IMR-90 (cell line): ENCODE measurements at places on chromosomes 3 and 15. TPM values are rescaled to one million over a fixed set of nuclear protein-coding genes. Genes with fewer than 3 reads are reported as not detected.

The USP13 gene
- total RNA-seq = 16.1 and 18.1 TPM in 2 replicates

The FRMD4B gene
- total RNA-seq = 0.28 and 0.36 TPM in 2 replicates

- peaks cover 7% of the 10 kb centered on the region for H3K27me3 ChIP-seq
- H3K36me3 ChIP-seq = no peaks in the 10 kb centered on the region
- DNase-seq = no peak
These were observed 16.6 kb upstream of the KY start for GRCh38 chr3:134667406-134667805.

DNA sequence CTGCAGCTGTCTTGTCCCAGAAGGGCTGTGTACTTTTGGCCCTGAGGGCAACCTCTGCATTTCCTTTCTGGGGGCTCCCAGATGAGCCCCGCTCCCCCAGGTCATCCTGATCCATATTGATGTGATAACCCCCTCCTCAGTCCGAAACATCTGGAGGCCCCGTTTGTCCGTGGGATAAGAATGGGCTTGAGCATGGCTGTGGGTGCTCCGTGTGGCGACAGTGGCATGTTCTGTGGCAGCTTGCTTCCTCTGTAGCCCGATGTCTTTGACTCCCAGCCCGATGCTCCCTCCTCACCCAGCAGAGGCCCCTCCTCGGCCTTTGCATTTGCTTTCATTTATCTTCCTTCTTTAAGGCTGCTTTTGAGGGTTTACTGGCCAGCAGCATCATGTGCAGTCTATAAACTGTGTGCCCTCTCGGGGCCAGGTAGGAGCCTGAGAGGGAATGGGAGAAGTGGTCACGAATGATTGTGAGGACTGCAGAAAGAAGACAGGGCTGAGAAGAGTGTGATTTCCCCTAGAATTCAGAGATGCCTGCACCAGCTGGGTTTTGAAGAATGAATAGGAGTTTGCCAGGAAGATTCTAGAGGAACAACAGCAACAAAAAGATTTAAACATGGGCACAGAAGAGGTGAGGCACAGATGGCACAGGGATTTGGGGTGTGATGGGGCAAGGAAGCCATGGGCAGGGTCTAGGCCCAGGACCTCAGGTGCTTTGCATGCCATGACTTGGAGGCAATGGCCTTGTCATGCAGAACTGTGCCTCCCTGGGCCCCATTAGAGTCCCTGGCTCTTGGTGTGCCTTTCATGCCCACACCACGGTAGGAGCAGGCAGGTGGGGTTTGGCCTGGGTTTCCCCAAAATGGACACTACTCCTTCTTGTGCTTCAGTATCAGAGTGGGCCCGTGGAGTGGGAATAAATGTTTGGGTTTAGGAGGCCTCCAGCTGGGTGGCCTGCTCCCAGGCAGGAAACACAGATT, 34.2 kb downstream of the APBA2 start:
- no peak for DNase-seq
- H3K4me3 ChIP-seq = no peak overlapping the region
- H3K27ac ChIP-seq = no peak overlapping the region
- H3K27me3 ChIP-seq = no peaks in the 10 kb centered on the region

GRCh38 chr3:48756640-48757039, 39.6 kb upstream of the IP6K2 start:
- no peak for DNase-seq
- no peak overlapping the region for H3K27ac ChIP-seq
- H3K4me1 ChIP-seq = no peaks in the 10 kb centered on the region
- no peak overlapping the region for H3K4me3 ChIP-seq

DNA sequence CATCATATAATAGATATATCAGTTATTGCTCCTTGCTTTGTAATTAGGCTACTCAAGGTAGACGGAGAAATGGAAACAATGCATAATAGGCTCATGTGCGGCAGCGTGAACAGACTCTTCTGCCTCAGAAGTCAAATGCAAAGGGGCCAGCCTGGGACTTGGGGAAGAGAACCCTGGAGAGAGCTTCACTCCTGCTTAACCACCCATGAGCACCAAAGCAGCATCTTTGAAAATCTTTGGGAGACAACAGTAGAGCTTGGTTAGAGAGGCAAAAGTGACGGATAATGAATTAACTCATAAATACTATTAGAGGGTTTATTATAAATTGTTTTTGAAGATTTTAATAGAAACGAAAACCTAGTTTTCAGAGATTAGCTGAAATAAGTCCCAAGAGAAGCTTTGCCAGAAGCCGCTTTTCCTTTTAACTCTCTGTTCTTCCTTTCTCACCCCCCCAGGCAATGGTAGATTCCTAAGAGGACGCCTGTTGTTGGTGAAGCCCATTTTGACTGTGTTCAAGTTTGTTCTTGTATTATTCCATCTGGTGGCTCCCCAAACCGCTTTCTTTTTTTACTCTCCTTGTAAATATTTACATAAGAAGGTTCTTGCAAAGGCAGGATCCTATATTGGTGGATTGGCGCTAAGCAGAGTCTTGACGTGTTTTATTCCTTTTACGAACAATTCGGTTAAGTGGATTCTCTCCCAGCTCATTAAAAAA, 196.0 kb upstream of the TPRG1 start:
- peak; percentile 9 for DNase-seq
- no peaks in the 10 kb centered on the region for H3K36me3 ChIP-seq
- H3K4me3 ChIP-seq = no peak overlapping the region

DNA sequence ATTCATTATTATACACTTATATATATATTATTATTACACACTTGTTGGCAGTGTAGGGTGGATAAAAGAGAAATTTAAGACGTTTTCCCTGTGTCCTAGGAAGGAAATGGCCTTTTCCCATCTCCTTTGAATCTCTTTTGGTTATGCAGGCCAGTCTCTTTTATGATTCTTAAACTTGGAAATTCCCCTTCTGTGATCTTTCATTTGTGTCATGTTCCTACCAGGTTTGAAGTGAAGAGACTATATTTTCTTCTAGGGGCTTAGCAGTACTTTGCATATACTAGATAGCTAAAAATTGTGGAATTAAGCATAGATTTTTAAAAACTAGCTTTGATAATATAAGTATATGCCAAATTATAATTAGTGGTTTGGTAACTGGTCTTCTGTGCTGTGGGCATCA, 58.5 kb downstream of the BBX start:
- no peak for DNase-seq
- no peaks in the 10 kb centered on the region for H3K27me3 ChIP-seq
- H3K4me3 ChIP-seq = no peak overlapping the region
- peaks cover 4% of the 10 kb centered on the region for H3K36me3 ChIP-seq
- no peaks in the 10 kb centered on the region for H3K4me1 ChIP-seq
- no peak overlapping the region for H3K27ac ChIP-seq

DNA sequence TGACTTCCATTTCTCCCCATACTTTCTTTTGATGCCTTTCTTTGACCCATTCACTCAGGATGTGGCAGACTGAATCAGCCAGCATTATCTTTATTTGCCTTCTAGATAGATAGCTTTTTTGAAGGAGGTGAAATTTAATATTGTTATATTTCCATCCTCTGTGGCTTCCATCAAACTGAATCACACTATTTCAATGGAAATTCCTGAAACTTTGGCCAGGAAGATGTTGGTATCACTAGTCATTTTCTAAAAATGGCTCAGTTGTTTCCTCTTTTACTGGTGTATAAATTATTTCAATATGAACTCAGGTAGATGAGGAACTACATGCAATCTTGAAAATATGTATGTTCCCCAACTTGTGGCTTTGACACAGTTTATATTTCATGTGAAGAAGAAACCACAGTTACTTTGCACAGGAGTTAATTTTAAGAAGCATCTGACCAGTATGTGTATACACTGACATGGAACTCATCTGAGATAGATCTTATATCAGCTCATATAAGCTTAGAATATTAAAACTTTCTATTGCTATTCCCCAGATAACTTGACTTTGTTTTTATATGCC, 248.3 kb downstream of the CGGBP1 start:
- H3K27ac ChIP-seq = no peak overlapping the region
- H3K27me3 ChIP-seq = no peaks in the 10 kb centered on the region
- no peaks in the 10 kb centered on the region for H3K36me3 ChIP-seq
- H3K4me3 ChIP-seq = no peak overlapping the region

DNA sequence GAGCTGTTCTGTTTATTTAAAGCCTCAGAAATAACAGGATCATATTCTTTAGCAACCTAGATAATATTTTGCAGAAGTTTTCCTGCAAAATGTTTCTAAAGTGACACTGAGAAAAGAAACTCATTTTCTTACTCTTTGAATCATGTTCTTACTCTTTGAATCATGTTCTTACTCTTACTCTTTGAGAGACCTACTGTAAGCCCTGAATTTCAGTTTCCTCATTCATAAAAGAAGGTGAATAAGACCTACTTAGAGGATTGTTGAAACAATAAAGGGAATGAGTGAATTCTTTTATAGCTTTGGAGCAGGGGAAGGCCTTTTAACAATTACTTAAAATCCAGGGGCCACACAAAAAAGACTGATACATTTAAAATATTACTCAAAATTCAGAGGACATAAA, 221.7 kb upstream of the CMC1 start:
- no peaks in the 10 kb centered on the region for H3K4me1 ChIP-seq
- no peak overlapping the region for H3K4me3 ChIP-seq
- no peak for DNase-seq
- no peak overlapping the region for H3K27ac ChIP-seq
- no peaks in the 10 kb centered on the region for H3K27me3 ChIP-seq
- no peaks in the 10 kb centered on the region for H3K36me3 ChIP-seq
